Dermis blood vessel endothelial cell (primary cell): ENCODE measurements at places on chromosomes 7 and 10. TPM values are rescaled to one million over a fixed set of nuclear protein-coding genes. Genes with fewer than 3 reads are reported as not detected.

DNA sequence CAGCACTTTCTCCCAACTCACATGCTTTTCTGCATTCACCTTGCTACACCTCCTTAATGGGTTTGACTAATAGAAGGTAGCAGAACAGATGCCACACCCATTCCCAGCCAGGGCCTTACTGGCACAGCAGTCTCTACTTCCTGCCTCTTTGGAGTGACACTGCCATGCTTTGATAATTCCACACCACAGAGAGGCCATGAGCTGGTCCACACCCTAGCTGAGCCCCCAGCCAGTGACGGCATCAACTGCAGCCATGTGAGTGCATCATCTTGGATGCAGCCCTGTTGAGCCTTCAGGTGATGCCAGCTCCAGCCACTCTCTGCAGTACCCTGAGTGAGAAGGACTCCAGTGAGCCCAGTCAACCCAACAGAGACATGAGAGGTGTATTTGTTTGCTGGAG lies 27.5 kb upstream of the EZH2 start:
- DNase-seq = no peak

Gene TNPO3
- 57.2 and 83.1 TPM in 2 replicates for total RNA-seq

GRCh38 chr10:10967581-10968256 lies 50.0 kb upstream of the CELF2 start:
- DNase-seq = no peak

DNA sequence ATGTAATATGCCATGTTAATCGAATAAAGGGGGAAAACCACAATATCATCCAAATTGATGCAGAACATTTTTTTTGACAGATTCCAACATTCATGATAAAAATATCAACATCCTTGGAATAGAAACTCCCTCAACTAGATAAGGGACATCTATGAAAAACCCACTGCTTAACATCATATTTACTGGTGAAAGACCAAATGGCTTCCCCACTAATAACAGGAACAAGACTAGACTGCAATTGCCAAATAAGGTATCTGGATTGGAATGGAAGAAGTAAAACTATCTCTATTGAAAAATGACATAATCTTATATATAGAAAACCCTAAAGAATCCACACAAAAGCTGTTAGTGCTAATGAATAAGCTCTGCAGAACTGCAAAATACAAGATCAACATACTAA lies 27.8 kb downstream of the SMURF1 start:
- no peak for DNase-seq

GRCh38 chr7:116610210-116610609 lies 61.8 kb upstream of the MET start:
- DNase-seq = peak; percentile 72

GRCh38 chr7:49424109-49424508 lies 349.3 kb upstream of the VWC2 start:
- DNase-seq = no peak

DNA sequence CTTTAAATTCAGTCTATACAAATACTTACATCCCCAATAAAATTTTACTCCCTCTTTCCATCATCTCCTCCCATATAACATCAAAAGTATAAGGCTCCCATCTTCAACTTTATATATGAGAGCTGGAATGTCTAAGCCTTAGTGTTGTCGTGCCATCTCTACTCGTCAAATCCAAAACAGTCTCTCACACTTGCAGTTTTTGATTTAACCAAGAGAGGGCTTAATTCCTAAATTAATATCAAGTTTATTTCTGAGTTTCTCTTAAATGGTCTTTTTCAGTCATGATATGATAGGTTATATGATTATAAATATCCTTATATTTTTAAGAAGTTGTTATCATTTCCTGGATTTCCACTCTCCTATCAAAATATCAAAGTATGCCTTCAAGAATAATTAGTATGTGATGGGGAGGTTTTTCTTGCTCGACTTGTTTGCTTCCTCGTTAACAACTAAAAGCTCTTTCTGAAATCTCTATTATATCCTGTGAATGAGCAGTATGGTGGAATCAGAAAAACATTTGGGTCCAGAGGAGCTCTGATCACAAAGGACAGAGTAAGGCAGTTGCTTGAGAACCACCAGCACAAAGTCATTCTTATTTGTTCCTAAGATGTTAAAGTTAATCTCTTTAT lies 12.5 kb upstream of the LIPK start:
- peak; percentile 20 for DNase-seq

DNA sequence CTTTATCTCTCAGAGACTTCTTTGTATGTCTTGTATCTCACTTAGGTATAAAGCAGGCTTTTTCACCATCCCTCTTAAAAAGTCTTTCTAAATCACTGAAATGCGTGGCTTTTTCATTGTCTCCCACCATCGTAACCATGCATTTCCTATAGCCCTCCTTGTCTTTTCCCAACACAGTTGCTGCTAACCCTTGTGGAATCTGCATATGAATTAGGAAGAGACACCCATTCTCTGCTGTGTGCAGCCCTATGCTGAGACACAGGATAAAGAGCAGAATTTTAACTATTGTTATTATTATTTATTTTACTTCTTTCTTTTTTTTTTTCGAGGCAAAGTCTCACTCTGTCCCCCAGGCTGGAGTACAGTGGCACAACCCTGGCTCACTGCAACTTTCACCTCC lies 804.3 kb upstream of the COBL start:
- no peak for DNase-seq

GRCh38 chr7:86745013-86745745 lies 101.5 kb downstream of the GRM3 start:
- no peak for DNase-seq

GRCh38 chr7:115654384-115655214 lies 376.0 kb downstream of the TFEC start:
- no peak for DNase-seq

- DNase-seq = no peak
Observed at GRCh38 chr10:19014034-19014433, 34.6 kb upstream of the MALRD1 start.

DNA sequence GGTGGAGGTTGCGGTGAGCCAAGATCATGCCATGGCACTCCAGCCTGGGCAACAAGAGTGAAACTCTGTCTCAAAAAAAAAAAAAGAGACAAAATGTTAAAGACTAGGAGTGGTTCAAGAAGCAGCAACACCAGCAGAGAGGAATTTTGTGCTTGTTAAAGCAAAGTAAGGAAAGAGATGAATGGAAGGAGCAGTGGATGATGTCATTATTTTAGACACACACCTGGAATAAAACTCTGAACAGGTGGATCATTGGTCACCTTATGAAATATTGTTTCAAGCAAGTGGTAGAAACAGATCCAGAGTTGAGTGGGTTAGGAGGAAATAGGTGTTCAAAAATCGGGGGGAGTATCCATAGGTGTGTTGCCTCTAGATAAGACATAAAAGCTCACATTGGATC lies 129.7 kb upstream of the FRMD4A start:
- DNase-seq = no peak

GRCh38 chr10:67668448-67668847 lies 27.5 kb downstream of the CTNNA3 start:
- no peak for DNase-seq

Gene MSS51
- total RNA-seq = 0.84 and 1.5 TPM in 2 replicates

Gene NUPR2
- not detected in 2 replicates for total RNA-seq

Gene ZNF488
- total RNA-seq = under 0.01 and 0.28 TPM in 2 replicates

DNA sequence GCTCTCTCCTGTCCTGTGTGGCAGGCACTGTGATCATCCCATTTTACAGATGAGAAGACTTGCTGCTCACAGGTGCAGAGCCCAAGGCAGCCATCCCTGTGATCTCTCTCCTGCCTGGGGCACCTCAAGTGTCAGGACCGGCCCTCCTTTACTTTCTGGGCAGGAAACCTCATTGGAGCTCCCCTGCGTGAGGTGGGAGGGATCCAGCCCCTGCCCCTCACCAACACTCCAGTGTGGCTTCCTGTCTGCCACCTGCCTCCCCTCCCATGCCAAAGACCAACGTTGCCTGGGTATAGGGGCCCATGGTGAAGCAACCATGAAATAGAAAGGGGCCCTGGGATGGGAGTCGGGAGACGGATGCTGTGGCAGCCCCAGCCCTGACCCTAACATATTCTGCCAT lies 91.2 kb upstream of the MYL10 start:
- no peak for DNase-seq

Gene DENND2A
- 0.14 and 1.0 TPM in 2 replicates for total RNA-seq

GRCh38 chr7:101916876-101917275 lies 99.5 kb downstream of the CUX1 start:
- no peak for DNase-seq

- DNase-seq = no peak
Observed at GRCh38 chr7:27423290-27423689, 180.7 kb downstream of the EVX1 start.

DNA sequence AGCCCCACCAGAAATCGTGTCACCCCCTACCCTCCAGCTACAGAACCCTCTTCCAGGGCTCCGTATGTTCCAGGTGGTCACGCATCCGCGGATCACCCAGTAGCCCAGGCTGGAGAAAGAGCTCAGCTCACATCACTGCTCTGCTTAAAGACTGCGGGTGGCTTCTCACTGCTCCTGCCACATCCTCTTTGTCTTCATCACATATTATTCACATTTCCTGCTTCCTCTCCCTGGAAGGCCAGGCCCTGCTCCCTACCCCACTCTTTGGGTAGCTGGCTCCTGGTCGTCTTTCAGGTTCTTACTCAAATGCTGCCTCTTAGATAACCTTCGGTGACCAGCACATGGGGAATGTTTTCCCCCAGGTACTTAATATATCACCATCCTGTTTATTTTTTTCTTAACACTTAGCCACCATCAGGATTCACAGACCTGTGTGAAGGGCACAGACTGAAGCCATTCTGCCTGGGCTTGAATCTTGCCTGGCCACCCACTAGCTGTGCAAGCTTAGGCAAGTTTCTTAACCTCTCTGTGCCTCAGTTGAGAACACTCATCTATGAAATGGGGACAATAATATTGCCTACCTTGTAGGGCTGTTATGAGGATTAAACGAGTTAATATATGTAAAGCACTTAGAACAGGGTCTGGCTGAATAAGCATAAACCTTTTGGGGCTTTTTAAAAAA lies 307.8 kb downstream of the PRPF18 start:
- DNase-seq = peak; percentile 76

Gene EN2
- not detected in 2 replicates for total RNA-seq

DNA sequence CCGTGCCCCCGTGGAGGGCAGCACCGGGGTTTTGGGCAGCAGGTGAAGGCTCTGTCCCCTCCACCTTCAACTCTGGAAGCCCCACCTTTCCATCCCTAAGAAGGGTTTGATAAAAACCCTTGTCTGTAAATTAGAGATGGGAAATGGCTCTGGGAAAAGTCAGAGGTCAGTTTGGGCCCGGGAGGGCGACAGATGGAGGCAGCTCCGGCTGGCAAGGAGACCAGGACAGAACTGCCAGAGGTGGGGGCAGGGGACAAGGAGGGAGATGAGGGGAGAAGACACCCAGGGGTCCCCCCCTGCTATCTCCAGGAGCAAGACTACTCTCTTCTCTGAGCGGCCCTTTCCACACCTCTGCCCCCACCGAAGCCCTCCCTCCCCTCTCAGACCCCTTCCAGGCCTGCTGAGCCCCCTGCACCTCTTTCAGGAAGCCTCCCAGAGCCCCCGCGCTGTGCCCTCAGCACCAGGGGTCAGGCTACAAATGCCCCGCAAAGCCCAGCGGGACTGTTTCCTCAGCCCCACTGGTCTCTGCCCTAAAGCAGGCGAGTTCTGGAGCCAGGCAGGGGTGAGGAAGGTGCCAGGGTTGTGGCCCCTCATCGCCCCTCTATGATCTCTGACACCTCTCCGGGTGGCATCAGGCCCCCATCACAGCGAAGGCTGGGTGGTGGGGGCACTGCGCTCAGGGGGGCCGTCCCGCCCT lies 980 bp upstream of the SH2B2 start:
- no peak for DNase-seq

DNA sequence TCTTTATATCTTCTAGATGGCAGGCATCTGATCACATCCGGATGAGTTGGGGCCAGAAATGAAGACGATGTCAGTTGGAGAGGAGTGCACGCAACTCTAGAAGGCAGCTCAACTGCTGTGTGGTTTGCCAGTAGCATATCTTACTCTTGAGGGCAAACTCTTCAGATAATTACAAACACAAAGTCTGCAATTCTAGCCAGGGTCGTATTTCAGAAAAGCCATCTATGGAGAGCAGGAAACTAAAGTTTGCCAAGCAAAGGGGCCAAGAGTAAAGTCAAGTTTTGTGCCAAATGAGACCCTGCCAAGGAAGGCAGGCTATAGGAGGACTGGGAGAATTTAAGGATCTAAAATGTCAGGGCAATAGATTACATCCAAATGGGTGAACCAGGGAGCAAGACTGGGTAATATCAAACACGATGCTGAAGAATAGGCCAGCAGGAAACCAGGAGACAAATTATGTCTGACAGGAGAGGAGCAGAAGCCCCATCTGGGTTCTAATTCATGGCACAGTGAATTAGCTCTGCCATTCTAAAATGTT lies 312.5 kb upstream of the SEMA3C start:
- no peak for DNase-seq

Gene ITPRID1
- total RNA-seq = not detected in 2 replicates

DNA sequence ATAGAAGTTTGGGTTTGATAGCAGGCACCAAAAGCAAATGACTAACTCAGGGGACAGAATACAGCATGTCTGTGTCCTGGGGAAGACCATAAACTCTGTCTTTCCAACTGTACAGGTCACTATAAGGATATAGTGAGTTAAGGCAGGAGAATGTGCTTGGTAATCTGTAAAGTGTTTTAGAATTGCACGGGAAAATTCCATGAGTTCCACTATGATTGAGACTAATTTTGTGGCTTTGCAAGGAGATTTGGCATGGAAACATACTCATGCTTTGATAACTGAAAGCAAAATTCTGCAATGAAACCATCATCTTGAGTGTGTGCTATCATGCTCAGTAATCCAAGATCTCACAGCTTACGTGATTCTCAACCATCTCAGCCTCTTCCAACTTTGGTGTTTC lies 152.6 kb downstream of the PKD1L1 start:
- no peak for DNase-seq

Gene TNKS2
- 68.1 and 74.7 TPM in 2 replicates for total RNA-seq

DNA sequence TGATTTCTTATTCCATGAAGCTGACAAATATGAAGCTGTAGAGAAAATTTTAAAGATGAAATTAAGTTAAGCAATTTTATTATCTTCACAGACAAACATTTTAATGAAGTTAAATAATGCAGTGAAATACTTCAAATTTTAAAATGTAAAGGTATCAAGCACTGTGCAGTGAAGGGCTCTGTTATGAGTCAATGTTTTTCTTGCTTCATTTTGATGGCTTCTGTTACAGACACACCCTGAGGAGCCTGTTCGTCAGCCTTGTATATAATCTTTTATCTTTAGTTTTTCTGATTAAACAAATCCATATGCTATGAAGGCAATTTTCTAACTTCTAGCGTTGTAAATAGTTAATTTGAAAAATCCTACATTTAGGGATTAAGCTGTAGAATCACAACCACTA lies 18.5 kb downstream of the VSTM2A start:
- DNase-seq = no peak

Gene VAX1
- not detected in 2 replicates for total RNA-seq

GRCh38 chr10:104321725-104322415 lies 16.4 kb downstream of the ITPRIP start:
- no peak for DNase-seq

GRCh38 chr10:44981172-44982113 lies 2.8 kb upstream of the DEPP1 start:
- peak; percentile 93 for DNase-seq

DNA sequence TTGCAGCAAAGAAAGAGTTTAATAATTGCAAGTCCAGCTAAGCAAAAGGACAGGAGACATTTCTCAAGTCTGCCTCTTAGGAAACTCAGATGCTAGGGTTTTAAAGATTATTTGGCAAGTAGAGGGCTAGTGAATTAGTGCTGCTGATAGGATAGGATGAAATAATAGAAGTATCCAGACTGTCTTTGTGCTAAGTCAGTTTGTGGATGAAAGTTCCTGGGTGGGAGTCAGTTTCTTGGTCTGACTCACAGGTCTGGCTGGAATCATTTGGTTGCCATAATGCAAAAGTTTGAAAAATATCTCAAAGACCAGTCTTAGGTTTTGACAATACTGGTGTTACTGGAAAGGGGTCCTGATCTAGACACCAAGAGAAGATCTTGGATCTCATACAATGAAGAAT lies 42.6 kb upstream of the INHBA start:
- no peak for DNase-seq

Gene NPTX2
- total RNA-seq = 3.7 and 18.5 TPM in 2 replicates
